Activated naive CD8-positive, alpha-beta T cell treated with anti-CD3 and anti-CD28 coated beads, Interleukin-2, amount 10 ng/mL, durations not matched to agents 7 days and 5 days (primary cell): ENCODE measurements at places on chromosomes 5 and 9. TPM values are rescaled to one million over a fixed set of nuclear protein-coding genes. Genes with fewer than 3 reads are reported as not detected.

DNA sequence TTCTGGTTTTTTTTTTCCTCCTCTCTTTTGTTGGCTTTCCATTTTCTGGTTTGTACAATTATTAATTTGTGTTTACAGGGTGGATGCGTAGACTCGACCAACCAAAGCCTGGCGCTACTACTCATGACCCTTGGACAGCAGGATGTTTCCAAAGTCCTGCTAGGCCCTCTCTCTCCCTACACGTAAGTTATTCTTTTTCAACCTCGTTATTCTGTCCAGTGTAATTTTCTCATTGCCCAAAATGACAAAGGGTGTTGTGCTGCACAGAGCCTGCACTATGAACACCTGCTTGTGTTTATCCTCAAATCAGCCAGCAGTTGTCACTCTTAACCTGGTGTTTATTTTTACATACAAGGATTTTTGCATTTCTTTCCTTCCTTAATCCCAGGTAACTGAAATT lies 56.6 kb downstream of the RCL1 start:
- DNase-seq: no peak

Gene OR1Q1
- not detected for total RNA-seq

Gene RASEF
- not detected for total RNA-seq

DNA sequence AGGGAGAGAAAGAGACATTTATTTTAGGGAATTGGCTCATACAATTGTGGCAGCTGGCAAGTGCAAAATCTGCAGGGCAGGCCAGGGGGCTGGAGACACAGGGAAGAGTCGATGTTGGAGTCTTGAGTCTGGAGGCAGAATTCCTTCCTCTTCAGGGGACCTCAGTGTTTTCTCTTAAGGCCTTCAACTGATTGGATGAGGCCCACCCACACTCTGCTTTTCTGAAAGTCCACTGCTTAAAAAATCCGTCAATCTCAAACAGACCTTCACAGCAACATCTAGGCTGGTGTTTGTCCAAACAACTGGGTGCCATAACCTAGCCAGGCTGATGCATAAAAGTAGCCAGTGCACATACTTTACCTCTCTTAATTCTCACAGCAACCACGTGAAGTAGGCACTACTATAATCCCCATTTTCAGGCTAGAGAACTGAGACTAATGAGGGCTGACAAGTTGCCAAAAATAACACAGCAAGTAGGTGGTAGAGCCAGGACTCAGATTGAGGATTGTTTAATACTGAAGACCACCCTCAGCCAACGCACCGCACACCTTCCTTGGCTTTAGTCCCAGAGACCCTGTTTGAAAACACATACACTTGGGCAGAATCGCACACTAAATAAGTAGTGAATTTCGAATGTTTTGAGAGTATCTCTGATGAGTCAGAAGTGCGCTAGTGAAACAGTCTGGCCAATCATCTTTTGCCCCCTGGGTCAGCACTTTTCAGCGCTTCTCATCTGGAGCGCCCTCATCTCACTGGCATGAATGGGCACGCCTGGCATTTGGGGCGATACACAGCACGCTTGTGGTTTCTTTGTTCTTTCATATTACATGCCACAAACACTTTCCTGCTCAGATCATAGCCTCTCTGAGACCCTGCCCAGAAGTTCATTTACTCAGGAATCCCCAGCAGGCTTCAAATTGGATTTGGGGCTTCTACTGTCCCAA lies 591.4 kb downstream of the CCDC171 start:
- DNase-seq: no peak

GRCh38 chr9:81373294-81373693 lies 316.1 kb downstream of the TLE1 start:
- DNase-seq: no peak

Gene GNA14
- total RNA-seq: not detected

- DNase-seq: no peak
Measured at GRCh38 chr9:24616863-24617262, 71.2 kb upstream of the IZUMO3 start.

Gene CHSY3
- total RNA-seq: not detected

GRCh38 chr5:137498301-137498735 lies 808 bp downstream of the SPOCK1 start:
- DNase-seq: no peak

Gene SYNPO
- total RNA-seq: 0.28 TPM

DNA sequence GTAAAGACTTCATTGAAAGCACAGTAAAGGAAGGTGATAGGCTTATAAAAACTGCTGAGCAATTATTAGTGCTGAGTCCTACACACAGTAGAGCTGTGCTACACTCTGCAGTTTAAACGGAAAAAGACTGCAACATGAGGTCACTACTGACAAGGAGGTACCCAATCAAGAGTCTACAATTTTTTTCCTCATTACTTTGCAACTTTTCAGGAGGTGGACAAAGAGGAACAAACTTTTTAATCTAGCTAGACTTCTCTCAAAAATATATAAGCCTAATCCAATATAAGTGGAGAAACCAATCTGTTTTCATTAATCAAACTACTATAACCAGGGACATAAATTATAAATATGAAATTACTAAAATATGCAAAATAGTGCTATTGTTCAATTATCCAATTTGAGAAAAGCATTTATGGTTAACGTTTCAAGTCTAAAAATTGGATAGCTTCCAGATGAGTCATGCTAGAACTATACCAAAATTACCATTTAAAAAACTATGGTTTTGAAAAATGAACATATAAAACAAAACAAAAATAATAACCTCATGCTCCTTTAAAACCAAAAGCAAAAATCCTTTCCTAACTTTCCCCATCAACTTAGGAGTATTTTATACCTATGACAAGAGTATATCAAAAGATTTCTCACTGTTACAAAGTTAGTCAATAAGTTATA lies 37.7 kb downstream of the FAM13B start:
- DNase-seq: no peak

- DNase-seq: no peak
Measured at GRCh38 chr5:137142764-137143605, 356.1 kb downstream of the SPOCK1 start.

Gene SPRY4
- 1.7 TPM for total RNA-seq

DNA sequence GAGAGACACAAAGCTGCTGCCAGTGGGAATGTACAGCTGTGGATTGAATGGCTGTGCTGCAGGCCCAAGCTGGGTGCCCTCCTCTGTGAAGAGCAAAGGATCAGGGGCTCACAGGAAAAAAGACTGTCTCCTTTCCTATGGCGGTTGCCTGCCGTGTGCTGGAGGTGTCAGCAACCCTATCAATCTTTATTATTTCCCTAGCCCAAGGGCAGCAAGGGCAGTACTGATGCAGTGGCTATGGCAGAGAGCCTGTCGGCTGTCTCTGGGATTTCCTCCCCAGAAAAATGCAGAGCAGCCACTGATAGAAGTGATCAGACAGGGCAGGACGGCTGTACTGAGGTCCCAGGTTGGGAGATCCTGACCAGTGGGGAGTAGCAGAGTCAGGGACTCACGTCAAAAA lies 117.3 kb upstream of the CDH12 start:
- no peak for DNase-seq

DNA sequence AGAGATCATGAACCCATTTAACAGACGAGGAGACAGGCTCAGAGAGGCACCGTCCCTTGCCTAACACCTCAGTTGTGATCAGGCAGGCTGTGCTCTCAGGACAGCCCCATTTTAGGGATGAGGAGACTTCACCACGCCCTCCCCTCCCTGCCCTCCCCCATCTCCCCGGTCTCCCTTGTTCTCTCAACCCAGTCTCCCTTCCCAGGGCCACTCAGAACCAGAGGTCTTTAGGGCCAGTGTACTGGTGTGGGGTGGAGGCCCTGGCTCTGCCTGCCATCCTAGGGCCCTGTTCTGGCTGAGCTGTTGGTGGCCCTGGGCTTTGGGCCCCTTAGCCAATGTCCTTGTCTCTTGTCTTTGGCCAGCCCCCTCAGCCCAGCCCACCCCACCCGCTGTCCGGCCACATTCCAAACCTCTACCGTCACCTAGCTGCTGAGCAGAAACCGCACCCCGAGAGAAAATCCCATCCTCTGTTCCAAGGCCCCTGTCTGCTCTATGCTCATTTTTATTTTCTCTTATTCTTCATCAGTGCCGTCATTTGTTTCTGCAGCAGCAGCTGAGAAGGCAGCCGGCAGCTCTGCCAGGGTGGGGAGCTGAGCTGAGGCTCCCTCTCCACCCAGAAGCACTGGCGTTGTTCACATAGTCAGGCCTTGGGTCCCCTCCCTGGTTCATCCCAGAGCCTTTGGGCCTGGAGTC lies 33.9 kb downstream of the OLFML2A start:
- no peak for DNase-seq

Gene MFAP3
- 26.0 TPM for total RNA-seq

Gene CCDC171
- total RNA-seq: 2.7 TPM

- no peak for DNase-seq
Measured at GRCh38 chr5:56350597-56351170, 117.6 kb upstream of the ANKRD55 start.

Gene COL23A1
- total RNA-seq: 0.60 TPM

Gene ST8SIA4
- total RNA-seq: 37.0 TPM

Gene CCL19
- not detected for total RNA-seq

- DNase-seq: peak; percentile 84
Measured at GRCh38 chr9:127930231-127931091, at the start of gene PIP5KL1. Gene PIP5KL1 (minus strand): TSS chr9:127930777. CDS start chr9:127930752, 25 bp downstream.

DNA sequence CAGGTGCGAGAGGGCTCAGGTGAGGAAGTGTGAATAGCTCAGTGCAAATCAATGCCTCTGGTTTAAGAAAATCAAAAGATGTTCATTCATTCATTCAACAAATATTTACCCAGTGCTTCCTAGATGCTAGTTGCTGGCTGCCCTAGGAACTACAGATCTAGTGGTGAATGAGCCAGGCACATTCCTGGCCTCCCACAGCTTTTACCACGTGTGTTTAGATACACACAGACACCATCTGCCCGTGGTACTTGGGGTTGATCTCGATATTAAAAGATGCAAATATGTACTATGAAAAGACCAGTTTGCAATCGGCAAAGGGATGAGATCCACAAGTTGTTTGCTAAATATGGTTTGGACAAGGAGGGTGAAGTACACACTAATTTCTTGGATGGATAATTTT lies 78.2 kb downstream of the GTF3C4 start:
- no peak for DNase-seq

DNA sequence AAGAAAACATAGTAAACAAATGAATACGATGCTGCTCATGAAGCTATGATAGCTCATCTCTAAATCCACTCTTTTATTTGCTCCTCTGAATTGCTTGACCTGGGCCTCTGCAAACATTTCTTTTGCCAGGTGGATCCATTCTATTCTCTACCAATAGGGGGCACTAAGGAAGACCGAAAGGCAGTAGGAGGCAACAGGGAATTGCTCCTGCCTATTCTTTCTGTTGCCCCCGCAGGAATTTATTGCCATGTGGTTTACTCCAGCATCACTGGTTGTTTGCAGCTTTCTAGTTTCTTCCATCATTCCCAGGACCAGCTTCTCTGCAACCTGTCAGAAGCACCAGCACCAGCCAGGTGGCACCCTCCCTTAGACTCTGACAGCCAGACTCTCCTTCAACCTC lies 5.3 kb downstream of the GAPT start:
- DNase-seq: no peak

DNA sequence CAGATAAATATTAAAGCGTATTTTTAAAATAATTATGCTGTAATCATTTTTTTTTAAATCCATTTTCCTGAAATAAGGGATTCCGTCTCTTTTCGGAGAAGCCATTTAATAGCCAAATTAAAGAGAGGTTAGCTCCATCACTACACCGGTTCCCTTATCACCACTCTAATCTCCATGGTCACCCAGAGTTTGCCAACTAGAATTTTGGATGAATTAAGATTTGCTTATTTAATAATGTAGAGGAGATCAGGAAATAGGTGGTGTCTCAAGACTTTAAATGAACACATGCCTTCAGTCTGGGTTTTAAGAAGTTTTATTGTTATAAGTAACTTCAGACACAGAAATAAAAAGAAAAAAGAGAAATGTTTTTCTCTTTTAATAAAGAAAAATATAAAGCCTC lies 151.7 kb downstream of the TTC39B start:
- DNase-seq: no peak

Gene PAEP
- total RNA-seq: not detected

- no peak for DNase-seq
Measured at GRCh38 chr9:137074657-137075274, 2.6 kb upstream of the UAP1L1 start.

- no peak for DNase-seq
Measured at GRCh38 chr5:82748688-82749460, 328.3 kb downstream of the TMEM167A start.

GRCh38 chr9:99964336-99964735 lies 57.9 kb downstream of the STX17 start:
- no peak for DNase-seq

GRCh38 chr5:155508673-155509072 lies 495.1 kb downstream of the KIF4B start:
- no peak for DNase-seq

GRCh38 chr9:133731876-133732638 lies 6.1 kb downstream of the SARDH start:
- no peak for DNase-seq

GRCh38 chr9:129032541-129033159 lies 3.8 kb upstream of the MIGA2 start:
- DNase-seq: no peak

Gene MRPL41
- total RNA-seq: 64.4 TPM

Gene SLC46A2
- total RNA-seq: not detected

GRCh38 chr5:17317473-17317872 lies 100.0 kb downstream of the BASP1 start:
- DNase-seq: no peak

Gene WNT8A
- not detected for total RNA-seq

- DNase-seq: no peak
Measured at GRCh38 chr5:177565046-177565445, 10.7 kb upstream of the FAM193B start.

Gene TSPAN17
- total RNA-seq: 39.6 TPM

DNA sequence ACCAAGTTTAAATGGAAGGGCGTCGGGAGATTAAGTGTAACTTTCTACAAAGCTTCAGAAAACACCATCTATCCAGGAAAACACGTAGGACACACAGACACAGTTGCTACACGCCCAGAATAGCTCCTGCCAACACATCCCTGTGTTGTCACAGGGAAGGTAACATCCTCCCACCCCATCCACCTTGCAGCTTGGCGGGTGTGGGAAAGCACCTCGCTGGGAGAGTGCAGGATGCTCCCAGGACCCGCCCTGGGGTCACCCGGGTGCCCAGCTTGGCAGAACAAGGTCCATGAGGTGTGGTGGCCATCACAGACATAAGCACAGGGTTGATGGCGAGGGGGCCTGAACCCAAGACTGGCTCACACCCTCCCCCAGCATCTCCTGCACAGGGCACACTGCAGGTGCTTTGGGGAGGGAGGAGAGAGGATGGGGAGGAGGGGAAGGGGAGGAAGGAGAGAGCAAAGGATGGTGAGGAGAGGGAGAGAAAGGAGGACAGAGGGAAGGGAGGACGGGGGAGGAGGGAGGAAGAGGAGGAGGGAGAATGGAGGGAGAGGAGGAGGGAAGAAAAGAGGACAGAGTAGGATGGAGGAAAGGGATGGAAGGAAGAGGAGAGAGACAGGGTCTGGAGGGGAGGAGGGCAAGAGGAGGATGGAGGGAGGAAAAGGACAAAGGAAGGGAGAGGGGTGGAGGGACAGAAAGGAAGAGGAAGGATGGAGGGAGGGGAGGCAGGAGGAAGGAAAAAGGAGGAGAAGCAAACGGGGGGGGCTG lies 37.2 kb downstream of the GOLM1 start:
- no peak for DNase-seq

GRCh38 chr5:93886098-93886806 lies 144.9 kb upstream of the POU5F2 start:
- DNase-seq: no peak

- DNase-seq: no peak
Measured at GRCh38 chr5:157457391-157457790, 2.6 kb upstream of the NIPAL4 start.

- no peak for DNase-seq
Measured at GRCh38 chr5:10331341-10331796, 22.1 kb upstream of the MARCHF6 start.
